Activated CD8-positive, alpha-beta memory T cell treated with anti-CD3 and anti-CD28 coated beads for 1 hour (primary cell): ENCODE measurements at places on chromosomes 7 and 10.

DNA sequence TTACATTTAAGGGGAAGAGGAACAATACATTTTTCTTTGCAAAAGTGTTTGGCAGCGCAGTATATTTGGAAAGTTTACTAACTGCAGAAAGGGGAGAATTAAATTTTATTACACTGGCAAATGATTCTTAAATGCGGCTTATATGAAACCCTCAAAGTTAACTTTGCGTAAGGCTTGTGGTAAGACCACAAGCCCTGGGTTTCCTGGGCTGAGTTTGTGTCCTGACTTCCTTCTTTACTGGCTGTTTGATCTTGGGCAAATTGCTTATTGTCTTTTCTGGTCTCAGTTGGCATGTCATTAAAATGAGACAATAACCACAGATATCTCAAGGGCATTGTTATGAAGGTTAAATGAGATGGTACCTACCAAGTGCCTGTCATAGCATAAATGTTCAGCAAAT is 106.8 kb downstream of the GLRX3 start:
- DNase-seq, result no peak

GRCh38 chr10:132714986-132715775 is 70.8 kb downstream of the NKX6-2 start:
- no peak for DNase-seq

DNA sequence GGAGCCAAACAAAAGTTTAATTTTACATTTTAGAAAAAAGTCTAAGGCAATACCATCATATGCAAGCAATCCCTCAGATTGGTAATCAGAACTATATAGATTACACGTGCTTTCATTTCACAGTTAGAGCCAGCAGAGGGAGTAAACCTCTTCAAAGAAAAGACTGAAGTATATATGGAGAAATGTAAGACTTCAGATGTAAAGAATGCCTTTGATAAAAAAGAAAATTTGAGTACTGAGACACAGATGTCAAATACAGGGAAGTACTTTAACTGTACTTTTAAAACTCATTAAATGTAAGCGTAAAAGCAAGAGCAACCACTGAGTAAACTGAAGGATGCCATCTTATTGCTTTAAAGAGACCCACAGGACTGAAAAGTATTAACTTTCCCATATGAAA is 101.4 kb upstream of the FAM133B start:
- DNase-seq, result no peak

- no peak for DNase-seq
These were observed 933 bp upstream of the RNF32 start for GRCh38 chr7:156639426-156640256.

DNA sequence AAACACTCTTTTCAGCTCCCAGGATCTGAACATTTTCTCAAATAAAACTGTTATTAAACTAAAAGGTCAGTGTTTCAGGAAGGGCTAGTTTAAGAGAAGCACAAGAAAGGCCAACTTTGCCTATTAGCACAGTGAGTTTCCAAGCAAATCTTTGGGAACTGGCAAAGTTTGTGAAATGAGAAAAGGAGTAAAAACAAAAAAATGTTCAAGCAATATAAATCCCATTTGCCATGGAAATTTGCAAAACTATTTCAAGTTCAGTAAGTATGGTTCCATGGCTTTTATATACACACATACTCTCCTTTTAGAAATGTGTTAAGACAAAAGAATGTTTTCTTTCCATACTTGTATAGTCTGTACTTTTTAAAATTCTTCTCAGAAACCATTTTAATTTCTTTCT is 51.5 kb downstream of the CHCHD3 start:
- DNase-seq, result no peak

DNA sequence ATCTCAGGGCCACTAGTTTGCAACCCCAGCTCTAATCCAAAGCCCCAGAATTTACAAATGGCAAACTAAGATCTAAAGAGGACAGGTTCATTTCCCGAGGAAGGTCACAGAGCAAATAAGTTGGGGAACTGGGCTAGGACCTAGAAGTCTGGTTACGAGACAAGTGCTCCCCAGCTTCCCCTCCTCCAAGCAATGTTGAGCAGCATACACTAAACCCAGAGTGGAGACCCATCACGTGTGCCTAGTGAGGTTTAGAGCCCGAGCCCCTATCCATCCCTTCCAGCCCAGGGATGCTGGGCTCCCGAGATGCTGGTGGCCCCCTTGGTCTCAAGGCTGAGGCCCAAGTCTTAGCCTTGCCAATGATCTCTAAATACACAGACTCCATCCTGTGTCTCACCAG is 209.5 kb upstream of the ZMIZ1 start:
- no peak for DNase-seq

DNA sequence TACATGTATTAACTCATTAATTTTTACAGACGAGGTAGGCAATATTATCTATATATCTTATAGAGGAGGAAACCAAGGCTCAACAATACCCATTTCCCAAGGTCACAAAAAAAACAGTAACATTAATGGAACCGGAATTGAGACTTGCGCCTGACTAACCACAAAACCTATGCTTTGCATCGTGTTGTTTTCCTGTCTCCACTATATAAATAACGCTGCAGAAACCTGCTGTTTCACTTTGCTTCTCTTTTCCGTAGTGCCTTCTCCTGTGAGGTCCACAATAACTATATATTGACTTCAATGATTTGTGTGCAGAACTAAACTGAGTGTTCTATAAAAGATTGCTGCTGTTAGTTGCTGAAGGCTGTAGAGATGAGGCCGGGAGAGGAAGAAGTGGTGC is 97.7 kb upstream of the RPA3 start:
- DNase-seq, result no peak

GRCh38 chr10:8316284-8316683 is 261.8 kb downstream of the GATA3 start:
- no peak for DNase-seq

- DNase-seq, result no peak
These were observed 350.4 kb upstream of the ETV1 start for GRCh38 chr7:14339861-14340260.

DNA sequence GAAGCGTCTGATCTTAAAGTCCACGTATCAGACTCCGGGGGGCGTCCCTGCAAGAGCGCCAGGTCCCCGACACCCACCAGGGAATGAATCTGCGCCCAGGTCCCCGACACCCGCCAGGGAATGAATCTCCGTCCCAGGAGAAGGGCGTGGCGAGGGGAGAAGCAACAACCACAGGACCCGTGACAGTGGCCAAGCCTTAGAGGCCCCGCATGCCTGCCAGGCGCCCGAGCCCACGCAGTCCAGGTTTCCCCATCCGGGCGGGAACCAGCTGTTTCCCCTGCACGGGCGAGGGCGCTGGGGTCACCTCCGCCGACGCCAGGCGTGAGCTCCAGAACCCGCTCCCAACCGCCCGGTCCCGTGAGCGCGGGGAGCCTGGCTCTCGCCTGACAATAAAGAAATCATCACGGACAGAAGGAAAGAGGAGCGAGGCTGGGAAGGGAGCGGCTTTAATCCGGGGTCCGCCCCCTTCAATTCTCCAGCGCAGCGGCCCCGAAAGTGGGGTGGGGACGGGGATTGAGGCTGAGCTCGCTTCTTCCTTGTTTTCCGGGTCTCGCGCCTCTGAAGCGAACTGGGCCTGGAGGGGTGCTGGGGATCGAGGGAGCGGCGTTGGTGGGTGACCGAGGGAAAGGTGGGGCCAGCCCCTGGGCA is 29.0 kb upstream of the BMS1 start:
- DNase-seq, result no peak

- no peak for DNase-seq
These were observed 100.2 kb downstream of the PTPRE start for GRCh38 chr10:128007056-128007455.

DNA sequence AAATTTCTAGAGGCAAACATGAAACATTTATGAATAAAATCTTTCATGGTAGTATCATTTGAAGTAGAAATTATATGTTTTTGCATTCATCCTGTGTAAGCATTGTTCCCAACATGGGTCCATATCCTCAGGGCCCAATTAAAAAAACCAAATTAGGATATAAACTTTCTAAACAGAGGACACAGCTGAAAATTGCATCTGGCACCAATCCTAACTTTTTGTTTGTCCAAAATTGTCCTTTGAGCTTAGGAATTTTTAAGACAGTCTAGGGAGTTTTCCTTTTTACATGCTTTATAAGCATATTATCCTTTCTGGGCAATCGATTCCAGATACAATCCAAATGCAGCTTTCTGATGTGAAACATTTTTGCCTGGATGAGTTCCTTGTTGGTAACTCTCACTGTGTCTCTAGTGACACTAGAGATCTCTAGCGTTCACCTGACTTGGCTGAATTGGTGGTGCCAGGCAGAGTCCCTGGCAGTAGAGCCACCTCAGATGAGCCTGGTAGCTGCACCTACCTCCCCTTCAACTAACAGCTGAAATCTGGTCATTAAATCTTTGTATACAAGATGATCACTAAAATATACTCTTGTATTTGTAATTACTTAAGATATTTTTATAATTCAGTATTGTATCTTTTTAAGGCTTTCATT is 137.6 kb upstream of the SAMD8 start:
- no peak for DNase-seq

- DNase-seq, result no peak
These were observed 240.5 kb upstream of the GPR26 start for GRCh38 chr10:123425680-123426079.

DNA sequence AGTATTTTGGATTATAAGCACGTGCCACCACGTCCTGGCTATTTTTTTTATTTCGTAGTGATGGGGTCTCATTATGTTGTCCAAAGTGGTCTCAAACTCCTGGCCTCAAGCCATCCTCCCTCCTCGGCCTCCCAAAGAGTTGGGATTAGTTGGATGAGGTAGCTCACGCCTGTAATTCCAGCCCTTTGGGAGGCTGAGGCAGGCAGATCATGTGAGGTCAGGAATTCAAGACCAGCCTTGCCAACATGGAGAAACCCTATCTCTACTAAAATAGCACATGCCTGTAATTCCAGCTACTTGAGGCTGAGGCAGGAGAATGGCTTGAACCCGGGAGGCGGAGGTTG is 21.8 kb upstream of the YWHAG start:
- no peak for DNase-seq

DNA sequence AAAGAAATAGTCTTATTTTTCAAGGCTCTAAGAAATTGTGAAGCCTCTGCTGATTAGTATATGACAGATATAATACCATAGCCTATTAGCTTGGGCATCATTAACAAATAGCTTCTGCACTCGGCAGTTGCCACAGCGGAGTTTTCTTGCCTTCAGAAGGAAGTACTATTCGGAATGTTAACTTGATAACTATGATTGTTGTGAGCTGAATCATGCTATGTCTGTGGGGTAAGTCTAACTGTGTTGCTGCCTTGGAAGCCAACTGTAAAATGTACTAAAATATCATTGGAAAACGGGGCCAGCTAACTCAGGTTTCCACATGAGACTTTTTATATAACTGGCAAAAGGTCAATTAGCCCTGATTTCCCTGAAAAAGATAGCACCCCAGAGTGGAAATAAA is 93.2 kb downstream of the TWIST1 start:
- no peak for DNase-seq

- no peak for DNase-seq
These were observed 194.0 kb downstream of the CFTR start for GRCh38 chr7:117673839-117674238.

- peak; percentile 82 for DNase-seq
These were observed 9.8 kb downstream of the SAP25 start for GRCh38 chr7:100563809-100564400.

GRCh38 chr7:80661729-80662128 is 23.3 kb downstream of the CD36 start:
- DNase-seq, result no peak

DNA sequence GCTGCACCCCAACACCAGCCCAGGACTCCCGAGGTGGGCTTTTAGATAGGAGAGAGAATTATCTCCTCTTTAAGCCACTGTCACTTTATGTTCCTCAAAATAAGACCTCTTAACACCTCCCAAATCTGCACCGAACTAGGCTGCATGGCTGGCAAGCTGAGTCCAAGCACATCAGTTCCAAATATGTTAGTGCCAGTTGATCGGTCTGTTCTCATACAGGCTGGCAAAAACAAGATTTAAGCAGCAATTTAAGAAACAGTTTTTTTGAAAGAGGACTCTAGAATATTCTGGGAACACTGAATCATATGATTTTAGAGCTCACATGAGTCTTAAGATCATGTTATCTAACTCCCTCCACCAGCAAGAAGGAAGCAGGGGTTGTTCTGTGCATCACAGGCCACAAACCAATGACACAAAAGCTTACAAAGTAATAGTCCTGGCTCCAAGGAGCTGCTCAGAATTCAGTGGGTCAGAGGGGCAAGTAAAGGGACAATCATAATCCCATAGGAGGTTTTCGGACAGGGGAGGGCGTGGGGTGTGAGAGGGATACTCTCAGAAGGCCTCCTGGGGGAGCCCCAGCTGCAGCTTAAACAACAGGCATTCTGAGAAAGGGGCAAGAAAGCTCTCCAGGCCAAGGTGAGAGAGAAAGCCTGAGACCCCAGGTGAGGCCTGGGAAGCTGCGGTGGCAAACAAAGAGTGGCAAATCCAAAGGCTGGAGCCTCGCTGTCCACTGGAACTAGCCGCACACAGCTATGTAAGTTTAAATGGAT is 7.1 kb downstream of the COBL start:
- no peak for DNase-seq

- DNase-seq, result no peak
These were observed 19.7 kb downstream of the ADCY1 start for GRCh38 chr7:45593877-45594276.

- no peak for DNase-seq
These were observed 317.8 kb upstream of the MTPN start for GRCh38 chr7:136294977-136295376.

DNA sequence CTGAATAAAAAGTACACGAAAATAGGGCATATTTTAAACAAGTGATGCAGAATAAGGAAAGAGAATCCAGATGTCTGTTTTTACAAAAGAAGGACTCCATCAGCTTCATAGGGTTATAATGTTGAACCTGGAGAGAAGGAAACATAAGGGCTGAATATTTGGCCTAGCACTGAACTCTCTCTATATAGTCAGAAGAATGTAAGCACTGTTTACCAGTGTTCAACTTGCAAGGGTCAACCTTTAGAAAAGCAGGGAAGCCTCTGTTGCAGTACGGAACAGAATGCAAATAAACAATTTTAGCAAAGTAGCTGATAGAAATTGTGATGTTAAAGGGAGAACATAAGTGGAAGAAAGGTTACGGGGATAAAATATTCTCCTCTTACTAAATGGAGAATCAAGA is 16.2 kb downstream of the CDK6 start:
- DNase-seq, result no peak

DNA sequence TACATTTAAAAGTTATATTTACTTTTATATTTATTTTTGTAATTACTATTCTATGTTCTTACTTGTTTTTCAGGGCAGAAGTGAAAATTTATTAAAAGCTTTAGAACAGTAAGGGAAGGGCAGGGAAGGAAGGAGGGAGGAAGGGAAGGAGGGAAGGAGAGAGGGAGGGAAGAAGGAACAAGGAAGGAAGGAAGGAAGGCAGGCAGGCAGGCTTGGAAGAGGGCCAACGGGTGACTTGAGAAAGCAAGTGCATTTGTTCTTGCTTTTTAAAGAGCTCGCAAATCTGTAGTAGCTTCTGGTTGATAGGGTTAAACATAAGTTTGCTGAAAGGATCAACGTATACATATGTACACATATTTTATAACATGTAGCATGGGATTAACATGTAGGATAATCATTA is 725.3 kb upstream of the FZD8 start:
- DNase-seq, result no peak

GRCh38 chr7:123366626-123367025 is 166.9 kb upstream of the SLC13A1 start:
- DNase-seq, result no peak
